Naive thymus-derived CD4-positive, alpha-beta T cell (primary cell): ENCODE measurements at places on chromosomes 3 and 15.

GRCh38 chr3:113623324-113623723, 73.1 kb downstream of the USF3 start:
- no peak overlapping the region for H3K27ac ChIP-seq
- no peaks in the 10 kb centered on the region for H3K27me3 ChIP-seq
- H3K4me1 ChIP-seq = no peaks in the 10 kb centered on the region
- H3K4me3 ChIP-seq = no peak overlapping the region

- H3K4me1 ChIP-seq = no peaks in the 10 kb centered on the region
- H3K36me3 ChIP-seq = no peaks in the 10 kb centered on the region
- peaks cover 3% of the 10 kb centered on the region for H3K27me3 ChIP-seq
- no peak overlapping the region for H3K4me3 ChIP-seq
- no peak for DNase-seq
Observed at GRCh38 chr15:70647396-70647795, 116.0 kb downstream of the UACA start.

GRCh38 chr3:181105646-181106045, 116.1 kb upstream of the DNAJC19 start:
- no peaks in the 10 kb centered on the region for H3K36me3 ChIP-seq
- no peaks in the 10 kb centered on the region for H3K27me3 ChIP-seq
- no peaks in the 10 kb centered on the region for H3K4me1 ChIP-seq
- no peak overlapping the region for H3K4me3 ChIP-seq
- DNase-seq = no peak
- H3K27ac ChIP-seq = no peak overlapping the region

- DNase-seq = no peak
- H3K4me1 ChIP-seq = no peaks in the 10 kb centered on the region
- H3K27ac ChIP-seq = no peak overlapping the region
- H3K4me3 ChIP-seq = no peak overlapping the region
- no peaks in the 10 kb centered on the region for H3K36me3 ChIP-seq
Observed at GRCh38 chr3:15183011-15183410, 23.0 kb upstream of the CAPN7 start.

- H3K36me3 ChIP-seq = no peaks in the 10 kb centered on the region
- peak overlapping the region; percentile 59 for H3K27ac ChIP-seq
- no peak for DNase-seq
Observed at GRCh38 chr15:88655800-88656488, 17.1 kb downstream of the ISG20 start.

GRCh38 chr3:111975131-111975530, 3.7 kb upstream of the ABHD10 start:
- no peak for DNase-seq
- peaks cover 3% of the 10 kb centered on the region for H3K4me1 ChIP-seq
- no peaks in the 10 kb centered on the region for H3K36me3 ChIP-seq
- H3K4me3 ChIP-seq = no peak overlapping the region

- H3K27me3 ChIP-seq = no peaks in the 10 kb centered on the region
- no peaks in the 10 kb centered on the region for H3K36me3 ChIP-seq
- DNase-seq = no peak
- H3K27ac ChIP-seq = no peak overlapping the region
- H3K4me3 ChIP-seq = no peak overlapping the region
- no peaks in the 10 kb centered on the region for H3K4me1 ChIP-seq
Observed at GRCh38 chr15:29312387-29312786, 42.8 kb upstream of the NSMCE3 start.
